ENCODE measurements at places on chromosomes 7 and 10. TPM values are rescaled to one million over a fixed set of nuclear protein-coding genes. Genes with fewer than 3 reads are reported as not detected.

Gene GATA3
- total RNA-seq, result 4.0 TPM

Gene DOCK4
- total RNA-seq, result 5.4 TPM

Gene PTPN20
- total RNA-seq, result 3.1 TPM

Gene TUBAL3
- total RNA-seq, result 0.48 TPM

Gene DDC
- 0.96 TPM for total RNA-seq

Gene GPNMB
- 3.0 TPM for total RNA-seq

Gene WEE2
- not detected for total RNA-seq

Gene ITGB8
- 0.95 TPM for total RNA-seq
